ENCODE measurements at places on chromosomes 1 and 21.

DNA sequence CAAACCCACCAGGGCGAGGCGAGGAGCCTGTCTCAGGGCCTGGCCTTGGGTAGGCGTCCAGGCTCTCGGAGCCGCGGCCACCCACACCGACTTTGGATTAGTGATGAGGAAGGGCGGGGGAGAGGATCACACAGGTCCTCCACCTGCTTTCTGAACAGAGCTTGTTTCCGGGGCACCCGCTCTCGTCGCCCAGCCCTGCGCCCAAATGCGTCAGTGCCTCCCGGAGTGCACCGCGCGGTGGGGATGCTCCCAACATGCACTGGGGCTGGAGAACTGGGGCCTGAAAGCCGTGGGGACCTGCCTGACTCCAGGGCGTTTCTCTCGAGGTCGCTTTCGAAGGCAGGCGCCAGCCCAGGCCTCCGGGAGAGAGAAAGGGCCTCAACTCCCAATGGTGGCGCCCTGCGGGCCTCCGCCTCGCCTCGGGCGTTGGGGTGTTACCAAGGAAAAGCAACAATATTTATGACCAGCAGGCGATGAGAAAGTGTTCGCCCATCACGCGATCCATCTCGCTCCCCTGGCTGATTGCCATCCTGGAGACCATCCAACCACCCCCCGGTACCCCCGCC is 8.9 kb upstream of the LHX8 start:
- no peak for DNase-seq

- DNase-seq = no peak
Observed at GRCh38 chr1:196527919-196528318, 80.3 kb downstream of the KCNT2 start.

GRCh38 chr1:180633057-180634056 is 1.5 kb downstream of the XPR1 start:
- no peak for DNase-seq

GRCh38 chr1:51423073-51423821 is 92.9 kb upstream of the TTC39A start:
- no peak for DNase-seq

GRCh38 chr1:47201179-47201578 is 11.3 kb upstream of the PDZK1IP1 start:
- DNase-seq = no peak

DNA sequence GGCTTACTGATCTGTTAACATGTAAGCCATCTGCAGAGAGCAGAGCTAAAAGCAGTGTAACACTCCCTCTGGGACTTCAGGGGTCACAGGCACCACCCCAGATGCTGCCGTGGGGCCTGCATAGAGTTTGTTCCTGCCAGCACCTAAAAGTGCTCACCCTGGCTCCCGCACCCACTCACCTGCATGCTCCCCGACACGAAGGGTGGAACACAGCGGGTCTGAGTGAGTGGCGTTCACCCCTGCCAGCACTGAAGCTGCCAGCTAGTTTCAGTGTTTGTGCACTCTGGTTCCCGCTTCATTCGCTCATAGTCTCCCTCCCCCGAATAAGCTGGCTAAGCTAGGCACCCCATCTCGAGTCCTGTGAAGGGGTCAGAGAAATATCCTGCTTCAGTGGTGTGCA is 1681.0 kb downstream of the NCAM2 start:
- no peak for DNase-seq

GRCh38 chr1:67158401-67158800 is 7.9 kb upstream of the IL23R start:
- no peak for DNase-seq

DNA sequence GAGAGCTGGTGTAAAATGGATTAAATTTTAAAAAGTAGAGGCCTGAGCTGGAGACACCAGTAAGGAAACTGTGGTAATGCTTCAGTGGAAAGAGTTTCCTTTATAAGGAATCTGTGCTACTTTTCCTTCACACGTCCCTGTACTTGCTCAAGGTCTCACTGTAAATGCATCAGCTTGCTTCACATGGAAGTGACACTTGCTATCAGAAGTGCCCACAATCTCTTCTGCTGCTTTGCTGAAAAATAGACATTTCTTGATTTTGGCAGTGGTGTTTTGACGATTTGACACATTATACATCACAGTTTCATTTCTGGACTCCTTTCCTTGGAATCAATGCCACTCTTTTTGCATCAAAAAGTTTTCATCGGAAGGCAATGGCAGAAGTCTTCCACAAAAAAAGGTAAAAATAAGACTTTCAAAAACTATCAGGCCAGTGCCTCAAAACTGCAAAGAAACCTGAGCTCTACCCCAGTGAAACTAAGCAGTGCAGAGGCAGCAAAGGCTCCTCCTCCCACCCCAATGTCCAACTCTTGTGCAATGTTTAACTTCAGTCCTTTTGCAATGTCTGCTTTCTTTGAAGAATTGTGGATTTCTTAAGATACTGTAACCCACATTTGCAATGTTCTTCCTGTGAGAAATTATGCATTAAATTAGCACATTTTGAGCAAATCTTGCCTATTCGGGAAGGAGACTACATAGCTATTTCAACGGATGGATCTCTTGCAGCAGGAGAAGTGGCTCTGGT is 18.4 kb upstream of the TSPAN2 start:
- no peak for DNase-seq

DNA sequence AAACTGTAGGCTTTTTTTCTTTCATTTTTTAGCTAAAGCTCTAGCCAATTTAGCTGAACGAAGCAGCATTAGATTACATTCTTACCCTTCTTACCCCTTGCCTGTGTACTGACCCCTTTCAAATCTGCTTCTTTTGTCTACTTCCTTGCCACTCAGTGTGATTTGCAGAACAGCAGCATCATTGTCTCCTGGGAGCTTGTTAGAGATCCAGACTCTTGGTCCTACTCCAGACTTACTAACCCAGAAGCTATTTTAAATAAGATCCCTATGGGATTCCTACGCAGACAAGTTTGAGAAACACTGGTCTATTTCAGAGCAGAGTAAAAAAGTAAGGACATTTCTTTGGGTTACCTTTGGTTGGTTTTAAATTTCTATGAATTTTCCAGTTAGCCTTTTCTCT is 13.8 kb downstream of the LRRC39 start:
- no peak for DNase-seq

GRCh38 chr1:182484531-182485257 is 34.7 kb downstream of the RGSL1 start:
- peak; percentile 84 for DNase-seq

GRCh38 chr1:87428883-87429282 is 100.2 kb downstream of the LMO4 start:
- no peak for DNase-seq

DNA sequence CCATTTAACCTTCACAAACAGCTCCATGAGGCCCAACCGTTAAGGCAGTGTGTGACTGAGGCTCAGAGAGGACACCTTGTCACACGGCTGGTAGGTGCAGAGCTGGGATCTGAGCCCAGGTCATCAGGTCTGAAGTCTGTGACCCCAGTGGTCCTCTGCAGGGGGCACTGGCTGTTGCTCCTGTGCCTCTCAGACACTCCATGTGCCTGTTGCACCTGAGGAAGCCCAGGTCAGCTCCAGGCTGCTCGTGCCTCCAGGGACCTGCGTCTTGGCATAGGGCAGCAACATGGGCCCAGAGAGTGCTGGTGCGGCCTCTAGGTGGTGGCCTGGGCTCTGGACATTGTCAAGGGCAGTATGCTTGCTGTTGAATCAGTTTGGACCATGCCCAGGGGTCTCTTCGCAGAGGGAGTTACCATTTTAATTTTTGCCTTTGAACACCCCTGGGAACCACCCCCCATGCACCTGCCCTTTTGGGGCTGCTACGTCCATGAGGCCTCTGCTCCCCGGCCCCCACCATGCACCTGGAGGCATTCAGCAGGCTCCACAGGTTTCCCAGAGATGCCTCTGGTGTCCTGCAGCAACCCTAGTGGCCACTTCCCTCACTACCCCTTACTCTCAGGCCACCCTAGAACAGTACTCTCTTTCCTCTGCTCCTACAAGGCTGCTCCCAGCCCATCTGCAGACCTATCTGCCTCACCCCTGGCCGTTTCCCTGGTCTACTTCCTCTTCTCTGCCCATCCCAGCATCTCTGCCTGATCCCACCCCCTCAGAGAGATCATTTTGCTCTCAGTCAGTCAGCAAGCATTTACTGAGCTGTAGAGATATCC is 25.2 kb upstream of the EPS8L3 start:
- DNase-seq = no peak

GRCh38 chr21:15904389-15904788 is 174.6 kb downstream of the USP25 start:
- DNase-seq = no peak

DNA sequence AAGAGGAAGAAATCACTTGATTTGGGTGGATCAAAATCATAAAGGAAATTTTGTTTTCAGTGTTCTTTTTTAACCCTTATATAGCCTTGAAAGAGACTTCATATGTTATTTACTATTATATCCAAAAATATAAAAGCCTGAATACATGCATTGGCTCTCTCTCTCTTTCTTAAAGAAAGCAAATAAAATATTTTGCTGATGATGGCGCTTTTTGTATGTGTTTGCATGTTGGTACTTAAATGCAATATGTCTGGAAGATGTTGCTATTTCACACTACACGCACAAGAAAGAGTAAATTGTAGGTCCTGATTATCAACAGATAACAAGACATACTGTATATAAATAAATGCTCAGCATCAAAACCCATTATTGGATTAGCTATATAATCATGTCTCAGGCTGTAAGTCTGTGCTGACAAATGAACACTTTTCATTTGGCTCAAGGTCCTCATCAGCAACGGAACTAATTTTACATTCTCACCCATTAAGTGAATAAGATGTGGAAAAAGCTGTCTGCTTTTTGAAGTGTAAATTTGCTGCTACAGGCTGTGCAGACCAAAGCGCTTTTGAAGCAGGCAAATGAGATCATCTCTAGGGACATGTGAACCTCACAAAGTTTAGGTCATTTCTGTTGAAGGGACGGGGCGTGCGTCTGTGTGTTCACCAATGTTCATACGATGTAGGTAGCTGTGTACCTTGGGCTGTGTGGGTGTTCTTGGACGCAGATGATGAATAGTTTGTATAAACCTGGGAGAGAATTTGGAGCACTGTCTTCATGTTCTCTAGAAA is 122.4 kb upstream of the LMO4 start:
- DNase-seq = no peak

- DNase-seq = no peak
Observed at GRCh38 chr1:151828921-151829320, 2.7 kb downstream of the RORC start.

- no peak for DNase-seq
Observed at GRCh38 chr1:90730243-90731022, 13.3 kb upstream of the BARHL2 start.

GRCh38 chr21:28427394-28428022 is 565.2 kb downstream of the LTN1 start:
- no peak for DNase-seq

- no peak for DNase-seq
Observed at GRCh38 chr1:33573661-33574060, 101.2 kb downstream of the ZSCAN20 start.

GRCh38 chr21:46412521-46413364 is 45.9 kb upstream of the DIP2A start:
- no peak for DNase-seq

DNA sequence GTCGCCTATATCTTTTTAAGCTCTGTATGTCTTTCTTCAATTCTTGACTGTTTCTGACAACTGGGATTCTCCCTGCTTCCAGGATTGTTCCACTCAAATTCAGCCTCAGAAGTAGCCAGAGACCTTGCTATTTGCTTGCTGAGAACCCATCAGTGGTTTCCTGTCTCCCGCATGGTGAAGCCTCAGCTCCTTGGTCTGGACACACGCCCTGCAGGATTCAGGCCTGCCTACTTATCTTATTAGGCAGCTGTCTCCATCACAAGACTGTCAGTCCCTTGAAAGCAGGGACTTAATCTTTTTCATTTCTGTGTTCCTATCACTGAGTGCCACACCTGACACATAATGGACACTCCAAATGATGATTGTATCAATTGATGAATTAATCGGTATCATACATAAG is 175.3 kb downstream of the PLPP3 start:
- no peak for DNase-seq

DNA sequence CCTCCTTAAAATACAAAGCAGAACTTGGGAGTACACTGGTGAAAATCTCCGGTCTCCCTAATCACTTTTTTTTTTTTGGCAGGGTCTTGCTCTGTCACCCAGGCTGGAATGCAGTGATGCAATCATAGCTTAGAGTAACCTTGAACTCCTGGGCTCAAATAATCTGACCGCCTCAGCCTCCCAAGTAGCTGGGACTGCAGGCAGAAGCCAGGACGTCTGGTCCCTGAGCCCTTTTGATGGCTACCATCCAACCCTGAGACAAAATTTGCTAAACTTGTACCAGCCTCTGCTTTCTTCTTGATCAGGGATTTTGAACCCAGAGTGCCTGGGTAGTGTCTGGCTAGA is 4.1 kb downstream of the L1TD1 start:
- DNase-seq = no peak

- no peak for DNase-seq
Observed at GRCh38 chr1:19074361-19074901, 118.0 kb upstream of the IFFO2 start.

DNA sequence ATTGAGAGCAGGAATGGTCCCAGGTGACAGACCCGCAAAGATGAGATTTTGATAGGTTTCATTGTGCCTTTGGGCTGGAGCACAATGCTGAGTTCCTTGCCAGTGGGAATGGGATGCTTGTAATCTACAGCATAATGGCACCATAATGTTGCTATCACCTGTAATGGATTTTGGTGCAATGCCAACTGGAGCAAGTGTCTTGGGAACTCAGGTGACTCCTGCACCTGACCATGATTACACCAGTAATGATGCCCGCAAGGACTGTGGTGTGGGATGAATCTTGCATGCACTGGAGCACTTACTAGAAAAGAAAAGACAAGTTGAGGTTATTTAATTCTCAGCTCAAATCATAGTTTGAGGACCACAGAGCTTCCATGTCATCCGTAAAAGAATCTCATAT is 96.7 kb downstream of the PTPRU start:
- DNase-seq = no peak

DNA sequence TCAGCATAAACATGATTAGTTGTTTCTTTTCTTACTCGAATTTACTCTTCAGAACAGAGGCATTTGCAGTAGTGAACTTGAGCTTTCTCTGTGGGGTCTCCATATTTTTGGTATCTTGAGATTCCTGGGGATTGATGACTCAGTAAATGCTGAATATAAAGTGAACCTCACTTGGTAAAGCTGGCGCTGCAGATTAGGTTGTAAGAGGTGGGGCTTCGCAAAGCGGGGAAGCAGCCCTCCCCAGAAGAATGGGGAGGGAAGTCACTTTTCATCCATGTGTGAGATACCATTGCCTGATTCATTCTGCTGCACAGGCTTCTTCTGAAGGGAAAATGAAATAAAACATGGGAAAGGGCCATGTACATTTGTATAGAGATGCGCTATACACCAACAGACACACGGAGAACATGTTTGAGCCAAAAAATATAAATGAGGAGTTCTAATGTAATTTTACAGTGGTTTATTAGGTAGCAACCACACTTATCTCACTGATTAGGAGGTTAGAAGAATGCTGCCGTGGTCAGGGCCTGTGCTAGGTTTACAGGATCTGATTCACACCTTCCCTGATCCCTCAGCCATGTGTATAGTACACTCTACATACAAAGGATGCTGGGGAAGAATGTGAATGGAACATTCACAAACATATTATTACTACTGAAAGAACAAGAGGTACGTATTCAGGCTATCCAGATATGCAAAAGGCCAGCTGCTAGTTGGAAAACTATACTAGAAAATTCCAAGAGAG is 63.5 kb downstream of the DNTTIP2 start:
- no peak for DNase-seq

GRCh38 chr1:235648407-235648907 is 1.1 kb downstream of the GNG4 start:
- no peak for DNase-seq
